ENCODE measurements at places on chromosomes 11 and 22. TPM values are rescaled to one million over a fixed set of nuclear protein-coding genes. Genes with fewer than 3 reads are reported as not detected.

The CARNS1 gene
- total RNA-seq = 14.5 TPM

The CD3E gene
- 0.60 TPM for total RNA-seq

The OR10D3 gene
- total RNA-seq = not detected

The MMP8 gene
- not detected for total RNA-seq

The XKR3 gene
- total RNA-seq = not detected

The HBD gene
- not detected for total RNA-seq

The OR6T1 gene
- total RNA-seq = not detected

The GNG3 gene
- not detected for total RNA-seq

The IGF2 gene
- total RNA-seq = 75.0 TPM
